Stimulated activated CD4-positive, alpha-beta T cell treated with anti-CD3 and anti-CD28 coated beads, Interleukin-15, amount 100 ng/mL, for 1 hour (primary cell): ENCODE measurements at places on chromosomes 1 and 21.

- DNase-seq: peak; percentile 63
Measured at GRCh38 chr1:167066333-167067122, 23.6 kb downstream of the GPA33 start.

DNA sequence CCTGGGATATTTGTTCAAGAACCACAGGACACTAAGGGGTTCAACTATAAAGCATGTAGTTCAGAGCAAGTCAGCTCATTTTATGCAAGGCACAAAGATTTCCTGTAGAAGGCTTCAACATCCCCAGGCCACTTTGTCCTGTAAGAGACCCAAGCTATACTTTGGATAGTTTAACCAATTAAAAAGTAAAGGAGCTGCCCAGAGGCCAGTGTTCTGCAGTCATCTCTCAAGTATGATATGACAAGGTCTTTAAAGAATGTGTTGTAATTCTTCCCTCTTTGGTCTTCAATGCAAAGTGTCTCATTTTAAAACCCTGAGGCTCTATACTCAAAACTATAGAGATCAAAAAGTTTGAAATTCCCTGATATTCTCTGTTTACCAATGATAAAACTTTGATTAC is 34.1 kb downstream of the KRTAP20-3 start:
- no peak for DNase-seq

- DNase-seq: no peak
Measured at GRCh38 chr1:178531887-178532286, 19.0 kb downstream of the TEX35 start.

- no peak for DNase-seq
Measured at GRCh38 chr1:81307786-81308185, 492.9 kb upstream of the ADGRL2 start.

GRCh38 chr21:35484032-35484431 is 434.9 kb upstream of the RUNX1 start:
- DNase-seq: no peak

DNA sequence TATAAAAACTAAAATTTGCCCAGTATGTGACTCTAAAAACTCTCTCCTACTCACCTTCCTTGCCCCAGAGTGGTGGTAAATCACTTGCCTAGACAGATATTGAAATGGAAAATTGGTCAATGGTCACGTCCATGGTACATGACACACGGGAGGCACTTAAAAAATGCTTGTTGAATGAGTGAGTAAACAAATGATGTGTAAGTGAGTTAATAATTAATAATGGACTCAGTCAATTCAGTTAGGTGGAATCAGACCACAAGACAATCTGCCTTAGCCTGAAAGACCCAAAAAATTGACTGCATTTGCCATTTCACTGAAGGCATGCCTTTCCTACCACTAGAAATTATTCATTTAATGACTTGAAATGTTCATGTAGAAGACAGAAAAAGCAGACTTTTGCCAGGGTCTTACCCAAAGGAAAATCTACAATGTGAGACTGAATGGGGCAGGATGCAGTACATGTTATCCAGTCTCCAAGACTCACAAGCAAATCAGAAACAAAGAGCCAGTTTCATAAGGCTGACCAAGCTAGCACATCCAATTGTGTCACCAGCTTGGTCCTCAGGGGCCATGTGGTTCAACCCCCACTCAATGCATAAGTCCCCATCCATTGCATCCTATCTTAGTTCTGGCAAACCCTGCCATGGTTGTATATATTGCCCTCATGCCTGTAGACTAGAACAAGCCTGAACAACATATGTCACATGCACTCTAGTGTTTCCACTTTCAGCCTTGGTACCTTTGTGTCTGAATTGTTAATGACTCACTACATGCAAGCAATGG is 73.6 kb downstream of the TBX15 start:
- no peak for DNase-seq

GRCh38 chr21:46061063-46061462 is 36.8 kb upstream of the COL6A2 start:
- DNase-seq: no peak

- DNase-seq: no peak
Measured at GRCh38 chr1:210648588-210649269, 320.0 kb downstream of the HHAT start.

DNA sequence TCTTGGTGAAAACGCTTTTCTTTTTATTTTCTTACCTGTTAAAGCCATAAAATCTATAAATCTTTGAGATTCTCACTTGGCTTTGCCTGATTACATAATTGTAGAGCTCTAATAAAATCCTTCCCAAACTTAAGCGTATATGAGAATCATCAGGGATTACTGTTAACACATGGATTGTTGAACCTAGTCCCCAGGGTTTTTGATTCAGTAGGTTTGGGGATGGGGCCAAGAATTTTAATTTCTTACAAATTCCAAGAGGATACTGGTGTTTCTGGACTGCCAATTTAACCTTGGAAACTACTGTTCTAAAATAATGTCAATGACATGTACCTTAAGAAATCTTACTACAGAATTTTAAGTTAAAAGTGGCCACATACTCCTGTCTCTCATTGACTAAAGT is 694.2 kb downstream of the BRINP3 start:
- DNase-seq: no peak

DNA sequence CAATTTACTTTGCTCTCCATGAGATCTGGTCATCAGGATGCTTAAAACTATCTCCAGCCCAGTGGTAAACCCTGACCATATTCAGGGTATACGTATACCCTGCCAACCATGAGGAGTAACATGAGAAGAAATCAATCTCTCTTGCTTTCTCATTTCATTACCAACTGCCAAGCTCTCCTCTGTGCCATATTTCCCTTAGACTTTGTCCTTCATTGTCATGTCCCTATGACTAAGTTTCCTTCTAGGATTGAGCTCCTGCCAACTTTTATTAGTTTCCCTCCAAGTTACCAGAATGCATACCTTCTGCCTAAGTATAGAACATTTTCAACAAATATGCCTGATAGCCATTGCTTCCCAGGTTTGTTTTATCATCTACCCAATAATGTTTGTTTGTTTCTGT is 1113.9 kb upstream of the B3GALT2 start:
- DNase-seq: no peak

- no peak for DNase-seq
Measured at GRCh38 chr1:188670837-188671236, 1806.8 kb downstream of the BRINP3 start.

- no peak for DNase-seq
Measured at GRCh38 chr1:177798614-177799013, 171.2 kb downstream of the SEC16B start.

GRCh38 chr1:53155945-53156344 is 13.5 kb upstream of the SLC1A7 start:
- no peak for DNase-seq

GRCh38 chr21:45364468-45365185 is 40.3 kb upstream of the COL18A1 start:
- no peak for DNase-seq

- no peak for DNase-seq
Measured at GRCh38 chr1:27435566-27436203, 43.3 kb downstream of the GPR3 start.

DNA sequence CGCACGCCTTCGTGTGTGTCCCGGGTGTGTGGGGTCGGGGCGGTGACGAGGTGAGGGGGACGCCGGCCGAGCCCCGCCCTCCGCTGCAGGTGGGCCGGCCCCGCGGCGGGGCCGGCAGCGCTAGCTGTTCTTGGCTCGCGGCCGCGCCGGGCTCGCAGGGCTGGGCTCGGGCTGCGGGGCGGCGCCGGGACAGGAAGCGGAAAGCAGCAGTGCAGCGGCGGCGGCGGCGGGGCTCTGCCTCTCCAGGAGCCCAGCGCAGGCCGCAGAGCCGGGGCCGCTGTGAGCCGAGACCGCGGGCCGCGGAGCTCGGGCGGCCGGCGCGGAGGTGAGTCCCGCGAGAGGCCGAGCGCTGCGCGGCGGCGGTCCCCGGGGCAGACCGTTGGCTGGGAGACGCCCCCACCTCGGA is at the start of gene VANGL1:
Gene VANGL1 (plus strand): TSS at position 209 of the 406 bp plus-strand sequence. CDS start 9,444 bp downstream, outside the sequence.
- no peak for DNase-seq

DNA sequence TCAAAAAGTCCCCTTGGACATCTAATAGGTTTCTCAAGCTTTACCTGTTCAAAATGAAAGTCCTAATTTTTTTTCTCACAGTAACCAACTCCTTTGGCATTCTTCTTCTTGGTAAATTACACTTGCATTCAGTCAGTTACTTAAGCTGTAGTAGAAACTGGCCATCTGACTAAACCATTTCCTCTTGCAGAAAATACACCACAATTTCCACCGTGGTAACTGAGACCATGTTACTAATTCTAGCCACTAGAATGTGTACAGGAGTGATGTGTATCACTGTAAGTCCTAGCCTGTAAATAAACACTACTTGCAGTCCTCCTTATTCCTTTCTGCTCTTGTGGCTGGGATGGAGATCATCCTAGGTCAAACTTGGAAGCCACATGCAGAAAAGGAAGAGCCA is 965.4 kb upstream of the TMPRSS15 start:
- DNase-seq: no peak

DNA sequence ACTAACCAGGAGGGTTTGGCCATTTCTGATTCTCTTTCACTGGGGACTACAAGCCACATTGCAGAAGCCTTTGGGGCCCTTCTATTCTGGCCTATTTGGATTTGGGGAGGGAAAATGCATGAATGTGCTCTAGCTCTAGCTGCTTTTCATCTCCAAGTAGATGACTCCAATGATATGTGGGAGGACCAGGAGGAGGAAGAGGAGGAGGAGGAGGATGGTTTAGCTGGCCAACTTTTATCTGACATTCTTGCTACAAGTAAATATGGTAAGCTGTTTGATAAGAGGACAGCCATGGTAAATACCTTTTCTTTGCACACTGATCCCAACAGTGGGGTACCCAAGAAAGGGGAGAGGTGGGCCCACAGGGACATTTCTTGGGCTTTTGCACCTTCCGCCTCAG is 14.0 kb upstream of the SHISA4 start:
- no peak for DNase-seq

DNA sequence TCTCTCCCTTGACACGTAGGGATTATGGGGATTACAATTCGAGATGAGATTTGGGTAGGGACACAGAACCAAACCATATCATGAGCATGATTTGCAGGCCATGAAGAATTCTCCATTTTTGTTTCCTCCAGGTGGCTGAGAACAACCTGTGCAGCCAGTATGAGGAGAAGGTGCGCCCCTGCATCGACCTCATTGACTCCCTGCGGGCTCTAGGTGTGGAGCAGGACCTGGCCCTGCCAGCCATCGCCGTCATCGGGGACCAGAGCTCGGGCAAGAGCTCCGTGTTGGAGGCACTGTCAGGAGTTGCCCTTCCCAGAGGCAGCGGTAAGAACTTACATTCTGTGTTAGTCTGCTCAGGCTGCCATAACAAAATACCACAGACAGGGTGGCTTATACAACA is 9.7 kb downstream of the MX1 start:
- no peak for DNase-seq

DNA sequence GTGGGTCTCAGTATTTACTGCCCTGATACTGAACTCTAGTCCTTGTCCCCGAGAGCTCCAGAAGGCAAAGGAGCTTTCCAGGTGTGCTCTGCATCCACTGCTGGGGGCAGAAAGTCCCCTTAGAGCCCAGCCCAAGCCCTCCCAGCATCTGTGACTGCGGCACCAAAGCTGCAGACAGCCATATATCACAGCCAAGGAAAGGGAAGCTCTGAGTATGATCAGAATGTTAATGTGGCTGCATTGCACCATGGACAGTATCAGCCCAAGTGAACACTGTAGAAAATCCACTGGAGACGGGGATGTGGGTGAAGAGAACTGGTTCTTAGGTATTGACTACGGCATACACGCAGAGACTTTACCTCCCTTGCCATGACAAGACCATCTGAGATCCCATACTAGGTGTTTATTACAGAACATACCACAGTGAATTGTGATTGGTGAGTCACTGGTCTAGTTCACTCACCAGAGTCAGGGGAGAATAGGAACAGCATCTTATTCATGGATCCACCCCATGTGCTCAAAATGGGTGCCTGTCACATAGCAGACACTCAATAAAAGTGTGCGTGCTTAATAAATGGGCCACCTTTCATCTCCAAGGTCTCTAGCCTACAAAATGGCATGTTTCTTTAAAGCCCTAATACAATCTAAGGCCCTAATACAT is 170.3 kb downstream of the HHIPL2 start:
- DNase-seq: no peak

DNA sequence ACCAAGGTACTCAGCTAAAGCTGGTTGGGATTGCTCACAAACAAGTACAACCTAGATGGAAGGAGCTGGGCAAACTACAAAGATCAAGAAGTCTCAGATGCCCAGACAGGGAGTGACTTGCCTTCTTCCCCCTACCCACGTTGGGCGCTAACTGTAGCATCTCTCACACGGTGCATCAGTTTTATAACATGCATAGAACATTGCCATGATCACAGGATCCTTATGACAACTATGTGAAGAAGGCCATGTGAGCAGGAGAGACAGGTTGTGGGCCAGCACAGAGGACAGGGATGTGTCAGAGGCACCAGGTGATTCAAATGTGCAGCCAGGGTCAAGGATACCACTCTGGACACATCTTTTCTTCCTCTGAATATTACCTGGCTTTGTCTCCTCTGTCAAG is 28.3 kb upstream of the CYP4B1 start:
- no peak for DNase-seq

DNA sequence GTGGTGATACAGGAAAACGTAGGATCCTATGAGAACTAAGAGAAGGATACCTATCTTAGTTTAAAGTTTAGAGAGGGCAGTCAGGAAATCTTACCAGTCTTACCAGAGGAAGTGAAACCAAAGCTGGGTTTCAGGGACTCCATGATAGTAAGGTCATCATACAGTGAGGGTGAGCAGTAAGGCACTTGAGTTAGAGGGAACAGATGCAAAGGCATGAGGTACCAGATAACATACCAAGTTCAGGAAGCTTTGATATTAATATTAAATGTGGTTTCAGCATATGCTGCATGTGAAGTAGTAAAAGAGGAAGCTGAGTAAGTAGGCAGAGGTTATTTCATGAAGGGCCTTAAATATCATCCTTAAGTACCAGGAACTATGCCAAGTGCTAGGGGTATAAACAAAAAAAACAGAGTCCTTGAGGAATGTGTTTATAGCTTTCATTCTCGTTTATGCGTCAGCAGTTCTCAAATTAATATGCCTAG is 16.9 kb downstream of the ATG4C start:
- no peak for DNase-seq

DNA sequence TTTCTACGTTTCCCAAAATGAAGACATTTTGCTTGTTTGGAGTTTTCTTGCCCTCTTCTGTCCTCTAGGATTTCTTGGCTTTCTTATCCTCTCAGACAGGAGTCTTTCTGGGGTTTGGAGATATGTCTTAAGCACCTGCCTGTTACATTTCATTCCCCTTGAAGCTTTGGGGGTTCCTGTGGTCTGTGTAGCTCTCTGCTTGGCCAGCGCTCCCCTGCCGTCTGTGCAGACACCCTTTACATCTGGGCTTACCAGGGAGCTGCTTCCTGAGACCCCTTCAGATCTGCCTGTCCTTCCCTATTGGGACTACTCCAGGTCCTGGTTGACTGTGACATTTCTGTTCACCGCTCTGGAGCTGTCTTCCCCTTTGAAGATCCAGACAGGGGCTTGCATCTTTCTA is 171.9 kb upstream of the CSF3R start:
- DNase-seq: no peak

DNA sequence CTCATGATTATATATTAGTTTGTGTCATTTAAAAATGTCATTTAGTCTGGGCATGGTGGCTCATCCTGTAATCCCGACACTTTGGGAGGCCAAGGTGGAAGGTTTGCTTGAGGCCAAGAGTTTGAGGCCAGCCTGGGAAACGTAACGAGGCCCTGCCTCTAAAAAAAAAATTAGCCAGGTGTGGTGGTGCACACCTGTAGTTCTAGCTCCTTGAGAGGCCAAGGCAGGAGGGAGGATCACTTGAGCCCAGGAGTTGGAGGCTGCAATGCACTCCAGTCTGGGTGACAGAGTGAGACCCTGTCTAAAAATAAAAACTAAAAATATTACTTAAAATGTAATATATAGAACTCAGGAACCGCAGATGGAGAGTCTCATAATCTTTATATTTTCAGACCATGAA is 34.6 kb downstream of the RUNX3 start:
- DNase-seq: no peak
